Stimulated activated CD8-positive, alpha-beta memory T cell treated with anti-CD3 and anti-CD28 coated beads, Interleukin-4, amount 100 ng/mL, for 4 hours (primary cell): ENCODE measurements at places on chromosomes 12 and 14.

DNA sequence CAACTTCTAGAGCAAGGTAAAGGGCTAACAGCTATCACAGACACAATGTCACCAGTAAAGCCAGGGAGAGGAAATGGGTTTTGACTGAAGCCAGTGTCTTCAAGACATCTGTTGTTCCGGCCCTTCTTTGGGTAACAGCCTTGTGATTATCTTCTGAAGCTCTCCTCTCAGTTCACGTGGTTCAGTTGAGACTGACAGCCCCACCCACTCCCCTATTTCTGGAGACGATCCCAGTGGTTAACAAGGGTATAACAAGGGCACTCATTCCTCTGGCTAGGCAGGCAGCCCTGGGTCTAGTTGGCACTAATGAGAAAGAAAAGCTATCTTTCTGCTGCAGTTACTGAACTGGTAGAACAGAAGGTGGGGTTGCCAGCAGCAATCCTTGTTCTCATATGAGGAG lies 6.9 kb downstream of the GNPTAB start:
- DNase-seq, result peak; percentile 28

- no peak for DNase-seq
These were observed 37.4 kb upstream of the BATF start for GRCh38 chr14:75484711-75485429.

- DNase-seq, result no peak
These were observed 150.3 kb downstream of the FBXL14 start for GRCh38 chr12:1444142-1444516.

GRCh38 chr14:87745507-87746118 lies 247.4 kb downstream of the GALC start:
- DNase-seq, result no peak

DNA sequence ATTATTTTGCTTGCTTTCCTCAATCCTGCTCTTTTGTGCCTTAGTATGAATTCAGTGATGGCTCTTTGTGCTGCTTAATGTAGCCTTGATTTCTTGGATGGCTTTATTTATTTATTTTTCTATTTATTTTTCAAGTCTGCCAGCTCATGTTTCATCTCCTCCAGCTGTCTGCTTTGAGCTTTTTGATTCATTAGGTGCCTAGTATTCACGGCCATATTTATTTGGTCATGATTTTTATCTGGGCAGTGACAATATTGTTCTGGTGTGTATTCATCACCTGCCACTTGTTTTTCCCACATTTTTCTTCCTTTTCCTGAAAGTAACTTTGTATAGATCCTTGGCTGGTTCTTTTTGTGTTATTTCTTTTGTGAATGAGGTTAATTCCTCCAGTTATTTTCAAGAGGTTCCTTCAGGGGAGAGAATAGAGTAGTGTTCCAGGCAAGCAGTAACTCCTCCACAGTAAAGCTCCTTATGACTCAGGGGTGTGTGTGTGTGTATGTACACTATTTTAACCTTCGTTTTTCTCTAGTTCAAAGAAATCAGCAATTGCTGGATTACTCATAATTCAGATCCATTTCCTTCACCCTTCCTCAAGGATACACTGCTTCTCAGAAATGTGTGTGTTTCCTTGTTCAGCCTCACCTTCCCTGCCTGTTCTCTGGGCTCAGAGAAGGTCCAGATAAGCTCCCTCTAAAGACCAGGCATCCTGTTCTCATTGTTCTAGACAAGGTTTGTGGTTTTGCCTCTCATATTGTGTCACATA lies 51.6 kb upstream of the PMCH start:
- DNase-seq, result no peak

DNA sequence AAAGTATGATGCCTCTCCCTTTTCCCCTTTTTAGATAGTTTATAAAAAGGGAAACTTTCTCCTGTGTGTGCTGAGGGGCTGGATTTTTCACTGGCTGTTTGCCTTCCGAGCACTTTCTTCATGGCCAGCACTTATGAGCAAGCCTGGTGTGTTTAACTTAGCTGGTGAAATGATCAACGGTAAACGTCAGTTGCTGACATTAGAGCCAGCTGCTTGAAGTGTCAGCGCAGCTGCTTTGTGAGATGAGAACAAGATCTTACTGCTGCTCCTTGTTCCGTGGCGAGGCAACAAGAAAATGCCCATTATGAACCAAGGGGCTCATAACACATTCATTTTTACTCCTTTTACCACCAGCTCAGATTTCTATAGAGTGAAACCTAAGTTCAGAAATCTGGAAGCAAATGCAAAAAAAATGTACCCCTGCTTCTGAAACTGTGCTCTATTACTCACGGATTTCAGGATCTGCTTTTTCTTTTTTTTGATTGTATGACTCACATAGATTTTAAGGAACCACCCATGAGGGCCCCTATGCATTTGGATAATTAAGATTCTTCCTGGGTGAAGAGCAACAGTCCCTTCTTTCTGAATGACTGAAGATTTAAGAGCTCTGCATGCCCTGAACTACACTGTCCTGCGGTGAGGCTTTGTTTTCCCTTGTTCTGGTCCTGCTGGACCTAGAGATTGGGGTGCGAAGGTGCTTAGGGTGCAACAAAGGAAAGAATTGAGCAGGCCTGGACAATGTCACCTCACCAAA lies 74.3 kb upstream of the CPM start:
- DNase-seq, result no peak

GRCh38 chr12:123595729-123596128 lies 6.2 kb upstream of the DDX55 start:
- no peak for DNase-seq

- no peak for DNase-seq
These were observed 174.2 kb upstream of the PDE3A start for GRCh38 chr12:20194171-20194570.

DNA sequence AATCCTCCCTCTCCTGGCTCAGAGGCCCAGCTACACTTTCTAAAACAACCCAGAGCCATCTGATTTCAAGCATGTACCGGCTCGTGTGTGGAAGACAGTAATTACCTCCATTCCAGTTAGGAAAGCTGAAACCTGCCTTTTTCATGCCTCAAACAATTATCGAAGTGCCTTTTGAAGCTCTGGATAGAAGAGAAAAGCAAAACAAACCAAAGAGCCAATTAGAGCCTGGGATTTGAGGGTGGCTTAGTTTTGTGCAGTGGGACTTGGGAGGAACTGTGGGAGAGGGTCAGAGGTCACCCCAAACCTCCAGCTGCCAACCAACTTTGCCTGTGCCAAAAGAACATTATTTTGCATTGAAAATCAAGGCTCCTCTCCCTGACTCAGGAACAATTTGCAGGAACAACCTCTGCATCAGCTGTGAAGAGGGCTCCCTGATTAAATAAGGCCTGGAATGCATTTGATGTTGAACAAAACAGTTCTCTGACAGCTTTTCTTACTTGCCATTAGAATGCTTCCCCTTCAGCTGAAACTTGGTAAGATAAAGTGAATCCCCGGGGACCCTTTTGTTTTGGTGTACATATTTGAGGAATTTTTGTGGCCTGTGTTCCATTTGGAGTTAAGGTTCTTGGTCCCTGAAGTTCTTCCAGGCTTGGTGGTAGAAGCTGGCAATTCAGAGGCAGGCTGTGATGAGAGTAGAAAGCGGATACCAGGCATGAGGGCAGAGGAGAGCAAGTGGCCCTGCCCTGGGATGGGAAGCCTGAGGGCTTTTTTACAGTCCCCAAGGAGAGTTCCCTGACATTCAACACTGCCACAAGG lies 270.1 kb downstream of the ZFP36L1 start:
- DNase-seq, result no peak
